A549 treated with RU486 at 1 μM for 4 hours (cell line): ENCODE measurements at places on chromosomes 12 and 14. TPM values are rescaled to one million over a fixed set of nuclear protein-coding genes. Genes with fewer than 3 reads are reported as not detected.

The CDK2 gene
- 55.0 to 59.1 TPM (median 57.1 TPM) in 5 replicates for total RNA-seq

The PRB2 gene
- total RNA-seq: not detected in 5 replicates

The ARG2 gene
- 1.3 to 2.0 TPM (median 1.8 TPM) in 5 replicates for total RNA-seq

The ETFRF1 gene
- 2.0 to 11.4 TPM (median 11.1 TPM) in 5 replicates for total RNA-seq

The NTF3 gene
- not detected in 5 replicates for total RNA-seq

The TBX5 gene
- total RNA-seq: not detected in 5 replicates

The STAB2 gene
- not detected in 5 replicates for total RNA-seq
